ENCODE measurements at places on chromosomes 7 and 10.

GRCh38 chr10:103276896-103277712 lies at the start of gene INA:
Gene INA (plus strand): TSS chr10:103277138. CDS start chr10:103277212, 74 bp downstream.
- DNase-seq, result peak; percentile 21

- DNase-seq, result no peak
Measured at GRCh38 chr10:120335553-120335952, 121.5 kb upstream of the PLPP4 start.

- no peak for DNase-seq
Measured at GRCh38 chr7:36192053-36192824, 39.2 kb downstream of the EEPD1 start.

- no peak for DNase-seq
Measured at GRCh38 chr10:75170215-75170614, 40.4 kb upstream of the VDAC2 start.

DNA sequence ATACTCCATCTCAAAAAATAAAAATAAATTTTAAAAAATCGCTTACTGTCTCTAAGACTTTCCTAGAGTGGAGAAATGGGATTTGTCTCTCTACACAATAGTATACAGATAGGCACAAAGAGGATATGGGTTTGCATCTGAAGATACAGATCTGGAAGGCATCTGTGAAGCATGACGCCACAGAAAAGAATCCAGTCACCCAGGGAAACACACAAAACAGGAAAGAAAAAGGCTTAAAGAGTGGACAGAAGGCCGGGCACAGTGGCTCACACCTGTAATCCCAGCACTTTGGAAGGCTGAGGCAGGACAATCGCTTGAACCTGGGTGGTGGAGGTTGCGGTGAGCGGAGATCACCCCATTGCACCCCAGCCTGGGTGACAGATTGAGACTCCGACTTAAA lies 61.3 kb downstream of the SKIDA1 start:
- no peak for DNase-seq

DNA sequence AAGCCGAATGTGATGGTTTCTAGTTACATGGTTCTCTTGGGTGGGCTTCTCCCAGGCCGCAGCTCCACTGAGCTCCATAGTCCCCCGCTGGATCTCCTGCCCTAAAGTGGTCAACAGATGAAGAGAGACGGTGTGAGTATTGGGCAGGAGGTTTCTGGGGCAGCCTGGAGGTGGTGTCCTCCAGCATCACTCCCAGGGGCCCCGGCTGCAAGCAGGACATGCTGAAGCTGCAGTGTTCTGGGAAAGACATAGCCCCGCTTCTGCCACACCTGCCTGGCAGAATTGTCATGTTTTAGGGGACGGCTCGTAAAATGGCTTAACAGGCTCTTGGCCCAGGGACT lies 40.4 kb downstream of the CALML3 start:
- DNase-seq, result no peak

DNA sequence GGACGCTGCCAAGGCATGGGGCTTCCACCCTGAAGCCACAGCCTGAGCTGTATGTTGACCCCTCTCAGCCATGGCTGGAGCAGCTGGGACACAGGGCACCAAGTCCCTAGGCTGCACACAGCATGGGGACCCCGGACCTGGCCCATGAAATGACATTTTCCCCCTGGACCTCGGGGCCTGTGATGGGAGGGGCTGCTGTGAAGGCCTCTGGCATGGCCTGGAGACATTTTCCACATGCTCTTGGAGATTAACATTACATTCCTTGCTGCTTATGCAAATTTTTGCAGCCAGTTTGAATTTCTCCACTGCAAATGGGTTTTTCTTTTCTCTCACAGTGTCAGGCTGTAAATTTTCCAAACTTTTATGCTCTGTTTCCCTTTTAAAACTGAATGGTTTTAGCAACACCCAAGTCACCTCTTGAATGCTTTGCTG lies 463.6 kb downstream of the ZWINT start:
- no peak for DNase-seq

GRCh38 chr7:48292949-48293348 lies 121.7 kb downstream of the ABCA13 start:
- DNase-seq, result no peak

DNA sequence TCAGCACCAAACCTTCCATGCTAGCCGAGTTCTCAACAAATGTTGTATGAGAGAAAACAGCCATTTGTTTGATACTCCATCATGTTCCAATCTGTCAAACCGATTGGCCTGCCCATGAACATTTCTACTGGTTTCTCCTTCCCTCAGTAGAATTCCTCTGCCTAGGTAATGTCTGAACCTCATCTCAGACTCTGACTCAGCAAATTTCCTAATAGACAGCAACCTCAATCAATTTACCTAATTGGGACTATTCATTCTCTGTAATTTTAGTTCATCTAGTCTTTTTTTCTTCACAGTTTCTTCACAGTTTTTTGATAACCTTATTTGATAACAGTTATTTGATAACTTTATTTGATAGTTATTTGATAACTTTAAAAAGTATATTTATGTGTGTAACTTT lies 585.1 kb downstream of the DNAJB9 start:
- DNase-seq, result no peak

DNA sequence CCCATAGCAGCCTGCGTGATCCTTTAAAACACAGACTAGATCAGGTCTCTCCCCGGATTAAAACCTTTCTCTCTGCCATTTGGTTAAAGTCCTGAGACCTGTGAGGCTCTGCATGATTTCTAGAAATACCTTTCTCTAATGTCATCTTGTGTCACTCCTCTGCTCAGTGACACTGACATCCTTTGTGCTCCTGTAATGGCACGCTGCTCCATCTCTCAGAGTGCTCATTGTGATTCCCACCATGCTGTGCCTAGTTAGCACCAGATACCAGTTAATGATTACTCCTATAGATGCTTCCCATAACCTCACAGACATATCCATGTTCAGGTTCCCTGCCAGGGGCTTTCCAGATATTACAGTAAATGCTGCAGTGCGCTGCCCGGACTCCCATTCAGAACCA lies 11.7 kb upstream of the OR9A2 start:
- DNase-seq, result no peak

- DNase-seq, result peak; percentile 44
Measured at GRCh38 chr10:74056050-74056818, 58.3 kb downstream of the VCL start.
